ENCODE measurements at places on chromosomes 6 and 20. TPM values are rescaled to one million over a fixed set of nuclear protein-coding genes. Genes with fewer than 3 reads are reported as not detected.

DNA sequence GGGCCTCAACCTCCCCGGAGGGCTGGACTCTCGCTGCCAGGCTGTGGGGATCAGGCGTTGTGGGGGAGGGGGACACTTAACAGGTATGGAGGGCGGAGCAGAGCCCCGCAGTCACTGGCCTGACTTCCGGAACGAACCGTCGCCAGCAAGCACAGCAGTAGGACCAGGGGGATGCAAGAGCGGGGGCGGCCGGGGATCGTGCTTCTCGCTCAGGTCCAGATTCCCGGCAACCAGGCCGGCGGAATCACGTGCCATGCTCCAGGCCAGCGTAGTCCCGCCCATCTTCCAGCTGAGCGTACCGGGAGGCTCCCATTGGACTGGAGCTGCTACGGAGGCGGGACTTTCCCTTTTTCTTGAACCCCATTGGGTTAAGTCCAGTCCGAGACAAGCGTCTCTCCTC is 10.0 kb upstream of the POU5F1 start:
- no peaks in the 10 kb centered on the region for H3K27me3 ChIP-seq
- peaks cover 5% of the 10 kb centered on the region for H3K4me1 ChIP-seq
- H3K4me3 ChIP-seq = peak overlapping the region; percentile 52
- peak; percentile 82 for DNase-seq
- H3K27ac ChIP-seq = no peak overlapping the region

DNA sequence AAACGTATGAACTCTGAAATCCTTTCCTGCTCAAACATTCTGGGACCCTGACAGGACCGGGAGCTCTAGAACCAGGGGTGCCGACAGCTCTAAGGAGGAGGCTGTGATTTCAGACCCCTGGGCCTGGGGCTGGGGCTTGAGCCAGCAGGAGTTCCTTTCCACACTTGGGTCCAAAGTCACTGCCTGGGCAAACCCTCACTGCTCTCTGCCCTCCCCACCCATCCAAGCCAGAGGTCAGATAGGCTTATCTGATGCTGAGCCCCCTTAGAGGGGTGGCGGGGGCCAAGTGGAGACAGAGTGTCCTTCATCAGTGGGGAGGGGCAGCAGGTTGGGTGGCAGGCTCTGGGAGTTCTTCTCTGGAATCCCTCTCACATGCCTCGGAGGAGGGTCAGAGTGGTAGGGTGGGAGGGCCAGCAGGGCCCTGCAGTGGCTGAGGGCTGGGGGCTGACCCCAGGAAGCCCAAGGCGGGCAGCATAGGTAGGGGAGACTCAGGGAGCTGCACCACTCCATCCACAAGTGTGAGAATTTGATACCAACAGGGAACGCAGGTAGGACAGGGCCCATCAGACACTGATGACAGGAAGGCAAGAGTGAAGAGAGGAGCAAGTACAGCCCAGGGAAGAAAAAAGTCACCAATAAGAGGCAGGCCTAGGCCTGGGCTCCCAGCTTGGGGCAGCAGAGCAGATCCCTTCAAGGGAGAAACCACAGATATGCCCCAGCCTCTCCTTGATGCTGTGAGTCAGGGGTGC is 121.0 kb downstream of the MRPL14 start:
- peaks cover 59% of the 10 kb centered on the region for H3K27me3 ChIP-seq
- H3K4me1 ChIP-seq = peaks cover 21% of the 10 kb centered on the region
- no peaks in the 10 kb centered on the region for H3K36me3 ChIP-seq
- no peak for DNase-seq

- no peak overlapping the region for H3K4me3 ChIP-seq
- H3K36me3 ChIP-seq = no peaks in the 10 kb centered on the region
- no peak for DNase-seq
- H3K4me1 ChIP-seq = no peaks in the 10 kb centered on the region
These were observed 212.6 kb upstream of the RSPO3 start for GRCh38 chr6:126905917-126906316.

DNA sequence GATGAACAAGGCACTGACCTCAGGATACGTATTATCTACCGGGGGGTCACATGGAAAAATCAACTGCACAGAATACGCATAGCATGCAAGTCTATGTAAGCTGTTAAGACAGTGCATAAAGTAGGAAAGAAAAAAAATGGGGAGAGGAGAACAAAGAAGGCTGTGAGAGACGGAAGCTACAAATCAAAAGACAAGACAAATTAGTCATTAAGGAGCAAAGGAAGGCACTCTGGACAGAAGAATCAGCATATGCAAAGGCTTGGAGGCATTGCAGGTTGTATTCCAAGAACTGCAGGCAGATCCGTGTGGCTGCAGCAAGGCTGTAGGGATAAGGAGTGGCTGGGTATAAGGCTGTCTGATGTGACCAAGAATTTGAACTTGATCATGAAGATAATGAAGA is 89.0 kb downstream of the NRSN1 start:
- H3K27me3 ChIP-seq = no peaks in the 10 kb centered on the region
- H3K27ac ChIP-seq = no peak overlapping the region
- H3K4me1 ChIP-seq = no peaks in the 10 kb centered on the region
- no peaks in the 10 kb centered on the region for H3K36me3 ChIP-seq
- DNase-seq = no peak
- no peak overlapping the region for H3K4me3 ChIP-seq

- H3K4me3 ChIP-seq = no peak overlapping the region
- H3K27ac ChIP-seq = no peak overlapping the region
- no peaks in the 10 kb centered on the region for H3K4me1 ChIP-seq
- H3K36me3 ChIP-seq = no peaks in the 10 kb centered on the region
- DNase-seq = no peak
These were observed 969.2 kb upstream of the SLC35B3 start for GRCh38 chr6:9404351-9405146.

VARS1 gene
- polyA plus RNA-seq = 66.8 TPM
